GM12891 (cell line): ENCODE measurements at places on chromosomes 16 and 17.

- DNase-seq = peak; percentile 62
Observed at GRCh38 chr17:42221886-42222745, 27.8 kb upstream of the GHDC start.

DNA sequence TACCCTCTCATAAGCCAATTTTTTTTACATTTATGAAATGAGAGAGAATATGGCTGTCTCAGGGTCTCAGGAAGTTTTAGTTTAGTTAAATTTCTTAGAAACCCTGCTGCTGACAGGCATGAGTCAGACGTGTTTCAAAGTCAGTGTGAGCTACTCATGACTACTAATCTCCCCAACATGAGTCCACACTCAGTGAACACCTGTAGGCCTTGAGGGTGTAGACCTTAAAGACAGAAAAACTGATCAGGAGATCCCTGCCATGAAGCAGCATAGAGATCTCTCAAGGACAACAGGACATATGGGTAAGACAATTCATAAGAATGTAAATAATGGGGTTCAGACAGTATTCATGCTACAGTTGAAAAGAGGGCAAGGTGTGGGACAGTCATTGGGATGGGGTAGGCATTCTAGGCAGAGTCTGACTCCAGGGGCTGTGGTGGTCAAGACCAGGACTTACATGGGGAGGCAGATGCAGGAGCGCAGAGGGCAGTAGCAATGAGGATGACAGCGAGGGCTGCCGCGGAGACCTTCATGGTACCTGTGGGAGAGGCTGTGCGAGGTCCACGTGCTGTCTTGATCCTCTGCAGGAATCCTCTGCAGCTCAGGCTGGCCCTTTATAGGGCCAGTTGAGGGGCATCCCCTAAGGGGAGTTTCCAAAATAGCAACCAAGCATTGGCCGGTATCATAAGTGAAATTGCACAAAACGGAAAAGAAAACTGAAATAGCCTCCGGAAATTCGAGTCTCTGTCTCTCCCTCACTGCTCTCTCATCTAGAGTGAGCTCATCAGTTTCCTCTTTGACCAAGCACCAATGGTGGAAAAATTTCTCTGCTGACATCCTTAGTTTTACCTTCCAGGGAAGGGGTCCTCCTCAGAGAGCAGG is at the start of gene CCL5:
CCL5 (minus strand) TSS at position 588 of the 882 bp plus-strand sequence.
- peak; percentile 67 for DNase-seq

DNA sequence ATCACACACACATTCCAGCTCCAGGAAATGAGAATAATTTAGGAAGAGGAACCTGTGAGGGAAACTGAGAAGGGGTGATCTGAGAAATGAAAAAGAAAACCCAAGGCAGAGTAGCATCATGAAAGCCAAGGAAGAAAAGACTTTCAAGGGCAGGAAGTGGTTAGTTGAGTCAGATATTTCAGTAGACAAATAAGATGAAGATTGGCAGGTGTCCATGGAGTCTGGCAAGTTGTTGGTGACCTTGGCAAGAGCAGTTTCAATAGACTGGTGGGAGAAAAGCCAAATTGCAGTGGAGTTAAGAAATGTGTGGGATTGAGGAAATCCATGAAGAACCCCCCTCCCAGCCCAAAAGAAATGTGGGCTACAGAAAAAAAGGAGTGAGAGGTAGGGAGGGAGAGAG is 10.7 kb downstream of the GNAO1 start:
- no peak for DNase-seq

- no peak for DNase-seq
Observed at GRCh38 chr17:4599505-4600281, 15.4 kb downstream of the SMTNL2 start.

- DNase-seq = no peak
Observed at GRCh38 chr16:84992717-84993075, 18.6 kb downstream of the ZDHHC7 start.

DNA sequence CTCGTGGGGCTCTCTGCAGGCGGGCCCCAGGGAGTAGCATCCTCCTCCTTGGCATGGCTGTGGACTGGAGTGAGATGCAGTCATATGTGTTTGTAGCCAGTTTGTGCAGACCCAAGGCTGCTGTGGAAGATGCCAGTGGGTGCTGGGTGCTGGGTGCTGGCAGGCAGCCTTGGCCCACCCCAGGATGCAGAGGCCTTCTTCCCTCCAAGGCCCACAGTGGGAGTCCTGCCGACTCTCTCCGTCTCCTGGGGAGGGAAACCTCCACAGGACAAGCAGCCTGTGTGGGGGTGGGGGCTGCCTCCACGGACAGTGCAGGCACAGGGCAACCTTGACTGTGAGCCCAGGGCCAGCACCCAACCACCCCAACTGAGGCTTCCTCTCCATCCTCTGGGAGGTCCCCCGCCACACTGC is 13.8 kb upstream of the TMEM92 start:
- peak; percentile 21 for DNase-seq

- DNase-seq = no peak
Observed at GRCh38 chr16:82874672-82875071, 247.9 kb downstream of the CDH13 start.

DNA sequence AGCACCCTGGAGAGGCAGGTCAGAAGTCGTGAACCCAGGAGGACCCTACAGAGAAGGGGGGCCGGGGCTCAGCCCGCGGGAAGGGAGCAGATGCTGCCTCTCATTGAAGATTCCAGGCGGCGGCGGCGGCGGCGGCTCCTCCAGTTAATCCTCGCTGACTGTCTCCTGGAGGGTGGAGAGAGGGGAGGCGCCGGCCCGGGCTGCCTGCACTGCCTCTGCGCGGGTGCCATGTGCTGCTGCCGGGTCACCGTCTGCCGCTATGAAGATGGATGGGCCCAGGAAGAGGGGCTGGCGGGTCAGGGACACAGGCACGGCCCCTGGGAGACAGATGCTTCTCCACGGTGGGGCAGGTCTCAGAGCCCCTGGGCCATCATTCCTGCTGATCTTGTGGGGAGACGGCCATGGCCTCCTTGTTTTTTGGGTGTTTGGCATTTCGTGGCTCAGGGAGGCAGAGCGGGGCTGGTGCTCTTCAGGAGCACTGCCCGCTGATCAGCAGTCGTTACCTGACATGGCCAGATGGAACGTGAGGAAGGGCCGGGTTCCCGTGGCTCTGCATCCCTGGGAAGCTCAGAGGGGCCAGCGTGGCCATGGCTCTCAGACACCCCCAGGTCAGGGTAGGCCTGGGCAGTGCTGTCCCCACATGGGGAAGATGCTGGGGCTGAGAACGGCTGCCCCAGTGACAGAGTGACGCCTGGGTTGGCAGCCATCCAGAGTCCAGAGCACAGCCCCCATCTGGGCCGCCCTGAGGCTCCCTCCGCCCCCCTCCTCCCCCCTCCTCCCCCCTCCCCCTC is 36.1 kb downstream of the GINS2 start:
- no peak for DNase-seq

GRCh38 chr17:73542323-73542722 is 101.9 kb downstream of the SDK2 start:
- DNase-seq = no peak

- no peak for DNase-seq
Observed at GRCh38 chr16:13557418-13557817, 362.5 kb upstream of the ERCC4 start.

GRCh38 chr17:12395733-12396354 is 269.8 kb upstream of the MYOCD start:
- DNase-seq = peak; percentile 7

GRCh38 chr17:1588821-1589585 is 26.4 kb upstream of the PITPNA start:
- no peak for DNase-seq

- peak; percentile 13 for DNase-seq
Observed at GRCh38 chr16:79628501-79628975, 28.0 kb upstream of the MAF start.

- DNase-seq = no peak
Observed at GRCh38 chr16:65989861-65990604, 376.5 kb upstream of the CDH5 start.

GRCh38 chr16:72018470-72018869 is 9.9 kb downstream of the DHODH start:
- no peak for DNase-seq

DNA sequence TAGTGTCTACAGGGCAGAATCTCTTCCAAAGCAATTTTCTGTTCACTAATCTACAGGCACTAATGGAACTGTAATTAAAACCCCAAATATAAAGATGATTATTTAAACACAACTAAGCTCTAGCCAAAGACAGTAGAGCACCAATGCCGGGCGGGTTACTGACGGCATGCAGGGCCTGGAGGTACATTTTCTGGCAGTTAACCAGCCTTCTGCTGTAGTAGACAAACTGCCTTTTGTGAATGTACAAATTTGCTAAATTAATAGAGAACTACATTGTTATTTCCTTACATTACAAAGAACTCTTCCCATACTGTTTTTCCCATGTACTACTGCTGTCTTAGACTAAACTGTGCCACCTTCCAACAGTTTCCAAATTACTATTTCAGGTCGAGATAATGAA is 107.8 kb downstream of the TRIM37 start:
- DNase-seq = no peak

DNA sequence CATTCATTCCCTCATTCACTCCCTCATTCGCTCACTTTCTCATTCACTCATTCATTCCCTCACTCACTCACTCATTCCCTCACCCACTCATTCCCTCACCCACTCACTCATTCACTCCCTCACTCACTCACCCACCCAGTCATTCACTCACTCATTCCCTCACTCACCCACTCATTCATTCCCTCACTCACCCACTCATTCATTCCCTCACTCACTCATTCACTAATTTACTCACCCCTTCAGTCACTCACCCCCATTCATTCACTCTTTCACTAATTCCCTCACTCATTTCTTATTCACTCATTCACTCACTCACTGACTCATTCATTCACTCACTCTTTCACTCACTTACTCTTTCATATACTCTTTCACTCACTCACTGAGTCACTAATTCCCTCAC is 303.1 kb downstream of the C16orf95 start:
- no peak for DNase-seq

DNA sequence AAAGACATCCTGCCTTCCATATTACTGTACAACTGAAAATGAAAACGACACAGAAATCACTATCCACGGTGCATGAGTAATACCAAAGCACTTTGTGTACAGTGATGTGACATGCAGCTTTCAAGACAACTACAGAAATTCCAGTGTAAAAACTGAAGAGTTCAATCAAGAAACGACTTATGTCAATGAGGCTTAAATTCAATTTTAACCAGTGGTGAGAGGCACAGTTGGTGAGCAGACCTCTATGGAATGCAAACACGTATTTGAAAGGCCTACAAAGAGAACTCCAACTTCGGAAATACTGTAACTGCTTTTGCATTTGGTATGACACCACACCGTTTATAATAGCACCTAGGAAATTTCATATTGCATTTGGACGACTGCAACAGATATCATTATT is 87.6 kb downstream of the USP31 start:
- DNase-seq = no peak

DNA sequence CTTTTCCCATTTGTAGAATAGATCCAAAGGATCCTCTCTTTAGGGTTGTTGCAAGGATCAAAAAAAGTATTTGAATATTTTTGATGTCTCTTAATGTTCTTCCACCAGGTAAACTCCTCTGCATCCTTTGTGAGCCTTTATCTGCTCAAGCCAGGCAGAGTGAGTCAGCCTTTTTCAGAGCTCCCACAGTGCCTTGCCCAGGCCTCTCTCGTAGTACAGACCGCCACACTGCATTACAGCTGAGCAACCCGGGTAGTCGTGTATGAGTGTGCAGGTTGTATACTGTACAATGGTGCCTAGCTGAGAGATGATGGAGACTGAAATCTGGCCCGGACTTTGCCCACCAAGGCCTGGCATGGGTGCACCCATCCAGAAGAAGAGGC is 20.9 kb downstream of the RHBDL3 start:
- no peak for DNase-seq

DNA sequence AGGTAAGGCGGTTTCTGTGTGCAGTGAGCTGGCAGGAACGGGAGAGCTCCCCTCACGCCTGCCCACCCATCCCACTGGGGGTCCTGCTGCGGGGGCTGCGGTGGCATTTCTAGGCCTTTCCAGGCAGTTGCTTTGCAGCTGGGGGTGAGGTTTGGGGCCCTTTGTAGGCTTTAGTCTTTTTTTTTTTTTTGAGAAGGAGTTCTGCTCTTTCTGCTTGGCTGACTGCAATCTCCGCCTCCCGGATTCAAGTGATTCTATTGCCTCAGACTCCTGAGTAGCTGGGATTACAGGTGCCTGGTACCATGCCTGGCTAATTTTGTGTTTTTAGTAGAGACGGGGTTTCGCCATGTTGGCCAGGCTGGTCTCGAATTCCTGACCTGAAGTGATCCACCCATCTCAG is 11.1 kb downstream of the TSC2 start:
- DNase-seq = no peak

DNA sequence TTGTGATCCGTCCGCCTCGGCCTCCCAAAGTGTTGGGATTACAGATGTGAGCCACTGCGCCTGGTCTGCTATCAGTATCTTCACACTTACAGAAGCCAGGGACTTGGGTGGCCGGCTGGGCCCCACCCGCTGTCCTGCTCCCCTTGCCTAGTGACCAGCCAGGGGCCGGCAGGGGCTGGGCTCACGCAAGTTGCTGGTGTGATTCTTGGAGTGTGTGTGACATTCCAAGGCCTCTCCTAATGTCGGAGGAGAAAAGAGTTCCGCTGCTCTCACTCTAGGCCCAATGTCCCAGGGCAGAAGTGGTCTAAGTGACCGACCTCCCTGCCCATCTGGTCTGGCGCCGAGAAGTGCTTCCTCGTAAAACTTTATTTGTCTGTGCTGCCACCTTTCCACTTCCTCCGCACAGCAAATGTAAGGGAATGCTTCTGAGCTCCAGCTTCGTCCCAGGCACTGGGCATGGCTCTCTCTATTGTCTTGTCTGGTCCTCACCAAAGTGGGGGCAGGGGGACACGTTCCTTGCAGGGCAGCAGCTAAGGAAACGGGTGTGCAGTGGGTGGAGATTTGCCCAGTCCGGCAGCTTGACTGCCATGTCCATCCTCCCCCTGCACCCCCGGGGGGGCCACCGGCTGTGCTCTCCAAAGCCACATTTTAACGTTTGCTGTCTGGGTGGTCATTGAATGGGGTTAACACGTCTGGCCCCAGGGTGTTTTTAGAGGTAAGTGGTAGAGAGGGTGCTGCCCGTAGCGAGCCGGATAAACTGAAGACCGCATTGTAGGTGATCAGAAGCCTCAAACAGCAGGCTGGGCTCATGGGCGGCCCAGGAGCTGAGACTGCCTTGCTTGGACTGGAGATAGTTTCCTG is 7.8 kb upstream of the GSE1 start:
- no peak for DNase-seq

GRCh38 chr16:54750249-54750648 is 180.4 kb upstream of the IRX5 start:
- DNase-seq = no peak

GRCh38 chr17:57677301-57677700 is 67.8 kb downstream of the CCDC182 start:
- DNase-seq = no peak

DNA sequence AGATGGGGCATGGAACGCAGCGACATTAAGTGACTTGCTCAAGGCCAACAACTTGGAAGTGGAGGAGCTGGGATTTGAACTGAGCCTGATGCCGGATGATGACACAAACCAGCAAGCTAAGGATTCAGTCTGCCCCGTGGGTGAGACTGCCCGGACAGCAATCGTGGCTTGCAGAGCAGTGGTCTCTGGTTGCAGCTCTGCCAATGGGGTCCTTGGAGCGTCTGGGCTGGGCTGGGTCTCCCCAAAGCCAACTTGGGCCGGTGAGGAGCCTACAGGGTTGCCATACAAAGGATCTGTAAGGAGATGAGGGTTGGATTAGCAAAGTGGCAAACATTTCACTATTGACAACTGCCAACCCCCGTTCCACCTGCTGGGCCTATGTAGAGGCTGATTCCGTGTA is 2.6 kb upstream of the CRISPLD2 start:
- no peak for DNase-seq
